ENCODE measurements at places on chromosomes 5 and 9.

- DNase-seq = peak; percentile 82
Measured at GRCh38 chr5:135457424-135458071, 5.4 kb upstream of the TIFAB start.

- no peak for DNase-seq
Measured at GRCh38 chr9:88106492-88106891, 31.8 kb downstream of the SPATA31C2 start.

DNA sequence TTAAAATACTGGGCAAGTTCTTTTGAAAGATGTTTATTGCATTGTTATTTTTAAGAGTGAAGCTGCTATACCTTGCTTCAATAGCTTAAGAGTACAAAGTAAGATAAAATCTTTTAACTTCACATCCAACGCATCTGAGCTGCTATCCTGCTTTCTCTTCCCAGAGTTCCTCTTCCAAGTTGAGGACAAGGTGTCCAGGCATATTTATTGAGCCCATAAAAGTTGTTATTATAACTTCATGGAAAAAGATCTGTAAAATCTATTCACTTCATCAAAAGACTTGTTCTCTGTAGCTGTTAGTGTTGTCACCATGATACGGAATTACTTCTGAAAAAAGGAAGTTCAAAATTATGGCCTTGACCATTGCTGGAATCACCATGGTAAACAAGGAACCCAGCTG lies 306.2 kb upstream of the ELAVL2 start:
- no peak for DNase-seq

GRCh38 chr9:108323615-108324014 lies 532.2 kb downstream of the ACTL7B start:
- DNase-seq = no peak

DNA sequence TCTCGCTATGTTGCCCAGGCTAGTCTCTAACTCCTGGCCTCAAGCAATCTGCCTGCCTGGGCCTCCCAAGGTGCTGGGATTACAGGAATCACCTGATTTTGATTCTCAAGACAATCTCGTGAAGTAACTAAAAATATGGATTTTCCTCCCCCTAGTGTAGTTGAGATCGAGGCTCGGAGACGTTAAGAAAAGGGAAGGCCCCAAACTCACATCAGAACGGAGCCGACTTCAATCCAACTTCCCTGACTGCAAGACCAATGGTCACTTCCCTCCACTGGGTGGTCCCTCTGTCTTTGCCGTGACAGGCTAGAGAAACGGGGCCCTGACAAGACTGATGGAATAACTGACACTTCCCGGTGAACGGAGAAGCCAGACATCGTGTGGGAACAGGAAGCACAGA lies 28.3 kb downstream of the BARHL1 start:
- no peak for DNase-seq

DNA sequence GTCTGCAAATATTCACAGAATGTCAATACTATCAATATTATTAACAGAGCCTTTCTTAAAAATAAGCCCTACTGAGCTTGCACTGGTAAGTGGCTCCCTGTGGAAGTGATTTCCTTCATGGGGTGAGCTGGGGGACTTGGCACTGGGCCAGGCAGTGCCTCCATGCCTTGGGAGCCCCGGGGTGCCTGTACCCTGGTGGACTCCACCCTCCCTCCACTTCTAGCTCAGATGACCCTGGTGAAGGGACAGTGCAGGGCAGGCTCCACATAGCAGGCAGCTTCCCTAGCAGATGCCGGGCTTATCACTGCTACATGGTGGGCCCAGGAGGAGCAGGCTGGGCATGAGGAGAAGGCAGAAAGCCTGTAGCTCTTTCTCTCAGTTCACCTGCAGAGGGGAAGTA lies 119.2 kb downstream of the DCP2 start:
- DNase-seq = no peak

DNA sequence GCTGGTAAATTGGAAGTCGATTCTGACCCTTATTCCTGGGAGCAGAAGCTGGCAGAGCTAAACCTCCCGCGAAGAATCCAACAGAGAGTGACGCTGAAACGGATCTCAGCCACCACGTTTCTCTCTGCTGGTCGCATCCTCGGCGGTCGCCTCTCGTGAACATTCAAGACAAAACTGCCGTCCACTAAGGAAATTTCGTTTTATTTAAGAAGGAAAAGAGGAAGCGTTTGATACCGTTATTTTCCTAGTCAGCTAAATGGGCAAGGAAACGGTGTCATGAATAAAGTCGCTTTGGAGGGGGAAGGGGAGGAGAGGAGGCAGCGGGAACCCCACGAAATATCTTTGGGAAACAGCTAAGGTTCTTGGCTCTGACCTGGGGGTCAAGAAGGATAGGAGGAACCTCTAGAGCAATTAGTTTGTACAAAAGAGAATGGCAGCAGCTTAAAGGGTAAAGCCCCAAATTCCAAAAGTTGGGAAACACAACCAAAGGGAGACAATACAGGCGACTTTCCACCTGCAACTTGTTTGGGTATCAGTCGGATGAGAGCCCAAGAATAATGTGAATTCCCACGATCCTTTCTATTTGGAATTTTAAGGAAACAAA lies 1.9 kb downstream of the FOXB2 start:
- peak; percentile 8 for DNase-seq

GRCh38 chr5:76590027-76590426 lies 33.2 kb downstream of the F2RL2 start:
- peak; percentile 39 for DNase-seq

DNA sequence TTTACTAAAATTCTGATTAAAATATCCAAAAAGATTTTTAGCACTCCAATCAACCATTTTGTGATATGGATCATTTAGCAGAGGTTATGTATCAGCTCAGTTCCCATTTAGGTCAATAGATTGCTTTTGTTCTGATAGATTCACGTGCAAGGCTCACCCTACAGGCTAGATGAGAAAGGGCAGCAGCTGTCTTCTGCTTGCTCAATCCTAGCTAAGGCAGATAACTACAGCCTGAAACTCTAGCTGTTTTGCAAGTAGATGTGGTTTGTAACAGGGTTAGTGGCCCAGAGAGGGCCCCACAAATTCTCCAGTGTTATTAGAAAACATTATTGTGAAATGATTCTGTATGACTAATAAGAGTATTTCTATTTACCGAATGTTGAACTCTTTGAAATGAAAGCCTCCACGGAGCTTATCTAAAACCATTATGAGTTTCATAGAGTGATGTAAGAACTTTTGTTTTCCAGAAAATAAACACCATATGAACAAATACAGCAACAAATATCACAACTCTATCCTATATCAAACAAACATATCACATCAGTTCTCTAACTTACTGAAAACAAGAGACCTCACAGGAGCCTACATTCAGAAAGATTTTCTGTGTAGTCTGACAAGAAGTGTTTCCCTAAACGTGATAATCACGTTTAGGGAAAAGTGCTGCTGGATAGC lies 841.9 kb upstream of the ACO1 start:
- DNase-seq = no peak

- DNase-seq = no peak
Measured at GRCh38 chr9:1956958-1957357, 58.2 kb upstream of the SMARCA2 start.
